Cardiac septum (tissue), 1 donor: ENCODE measurements at places on chromosomes 5 and 9. TPM values are rescaled to one million over a fixed set of nuclear protein-coding genes. Genes with fewer than 3 reads are reported as not detected.

Gene MEF2C
- total RNA-seq = 64.6 TPM

Gene GFM2
- 45.2 TPM for total RNA-seq

Gene SEPTIN8
- total RNA-seq = 45.2 TPM

Gene MEIKIN
- total RNA-seq = not detected

Gene MSX2
- total RNA-seq = 2.1 TPM

Gene WWC1
- total RNA-seq = 0.51 TPM

Gene DMAC1
- total RNA-seq = 99.8 TPM

Gene DBH
- total RNA-seq = not detected

Gene AGXT2
- not detected for total RNA-seq

Gene DOCK8
- 2.4 TPM for total RNA-seq

Gene IFNK
- not detected for total RNA-seq

Gene SPRY4
- total RNA-seq = 20.6 TPM

Gene TMCO6
- 3.6 TPM for total RNA-seq

Gene MTX3
- 15.9 TPM for total RNA-seq

Gene PDLIM4
- total RNA-seq = 8.8 TPM

Gene SPINK13
- total RNA-seq = not detected

Gene TXNDC8
- total RNA-seq = not detected

Gene GFI1B
- not detected for total RNA-seq

Gene RELL2
- total RNA-seq = 0.70 TPM

Gene NUTM2F
- total RNA-seq = not detected

Gene CLIC3
- total RNA-seq = 12.9 TPM

Gene PCDHB15
- 9.9 TPM for total RNA-seq

Gene PIP5K1B
- total RNA-seq = 27.1 TPM

Gene SLC23A1
- total RNA-seq = not detected

Gene EIF4EBP3
- total RNA-seq = 20.6 TPM

Gene FAXDC2
- 10.1 TPM for total RNA-seq

Gene TRIM36
- total RNA-seq = 0.75 TPM

Gene ROPN1L
- 0.43 TPM for total RNA-seq

Gene AQP3
- total RNA-seq = 7.7 TPM

Gene SPATA31A3
- not detected for total RNA-seq

Gene OR1Q1
- not detected for total RNA-seq

Gene ZNF782
- total RNA-seq = 3.0 TPM

Gene C6
- total RNA-seq = 25.8 TPM

Gene CSF1R
- total RNA-seq = 11.9 TPM

Gene PTGER4
- total RNA-seq = 6.1 TPM

Gene PSAT1
- total RNA-seq = 0.73 TPM

Gene SAXO1
- total RNA-seq = 0.05 TPM

Gene KCNN2
- 2.6 TPM for total RNA-seq

Gene CDK7
- 13.3 TPM for total RNA-seq

Gene COL23A1
- total RNA-seq = 16.5 TPM

Gene KIF27
- total RNA-seq = 3.0 TPM

Gene KIF4B
- 0.13 TPM for total RNA-seq

Gene SNX24
- 14.0 TPM for total RNA-seq

Gene TEX48
- total RNA-seq = not detected

Gene GAPT
- 0.27 TPM for total RNA-seq

Gene GABRA6
- not detected for total RNA-seq

Gene SPINK5
- 0.16 TPM for total RNA-seq

Gene HMGCR
- total RNA-seq = 12.6 TPM

Gene C5orf58
- total RNA-seq = not detected

Gene ALAD
- total RNA-seq = 68.2 TPM

Gene NSA2
- total RNA-seq = 34.2 TPM

Gene SV2C
- 0.67 TPM for total RNA-seq

Gene SLC45A2
- total RNA-seq = 0.16 TPM

Gene REEP2
- total RNA-seq = 10.8 TPM

Gene NME5
- total RNA-seq = 2.0 TPM

Gene ADAMTS2
- 5.9 TPM for total RNA-seq

Gene TAF11L10
- not detected for total RNA-seq

Gene STPG3
- total RNA-seq = not detected

Gene PCDHGA3
- total RNA-seq = 22.9 TPM
